Stimulated activated CD4-positive, alpha-beta T cell treated with anti-CD3 and anti-CD28 coated beads, Interleukin-4, amount 100 ng/mL, for 48 hours (primary cell): ENCODE measurements at places on chromosomes 2 and 18.

GRCh38 chr2:42092084-42092996, 44.5 kb downstream of the PKDCC start:
- DNase-seq: no peak

- no peak for DNase-seq
Observed at GRCh38 chr2:1478311-1479305, 65.3 kb downstream of the TPO start.

- DNase-seq: no peak
Observed at GRCh38 chr18:9296233-9297006, 38.2 kb upstream of the TWSG1 start.

DNA sequence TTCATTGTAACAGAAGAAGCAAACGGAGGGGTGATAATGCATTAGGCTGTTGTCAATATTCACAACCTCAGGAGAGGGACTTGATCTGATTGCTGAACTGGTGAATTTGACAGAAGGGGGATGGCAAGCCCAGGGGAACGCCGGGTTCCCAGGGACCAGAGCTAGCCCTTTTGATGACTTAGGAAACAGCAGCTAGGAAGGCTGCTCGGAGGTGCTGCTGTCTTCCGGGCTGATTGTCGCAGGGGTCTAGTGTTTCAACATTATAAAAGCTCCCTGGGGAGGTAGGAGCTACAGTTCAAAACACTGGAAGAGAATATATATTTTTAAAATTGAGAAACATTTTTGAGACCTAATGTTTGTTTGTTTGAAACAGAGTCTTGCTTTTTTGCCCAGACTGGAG, 47.3 kb downstream of the CD8B2 start:
- no peak for DNase-seq

- no peak for DNase-seq
Observed at GRCh38 chr2:55843096-55843993, 80.2 kb downstream of the EFEMP1 start.

- DNase-seq: no peak
Observed at GRCh38 chr2:3182848-3183247, 194.8 kb downstream of the EIPR1 start.

GRCh38 chr2:161355106-161355505, 46.9 kb downstream of the PSMD14 start:
- no peak for DNase-seq

DNA sequence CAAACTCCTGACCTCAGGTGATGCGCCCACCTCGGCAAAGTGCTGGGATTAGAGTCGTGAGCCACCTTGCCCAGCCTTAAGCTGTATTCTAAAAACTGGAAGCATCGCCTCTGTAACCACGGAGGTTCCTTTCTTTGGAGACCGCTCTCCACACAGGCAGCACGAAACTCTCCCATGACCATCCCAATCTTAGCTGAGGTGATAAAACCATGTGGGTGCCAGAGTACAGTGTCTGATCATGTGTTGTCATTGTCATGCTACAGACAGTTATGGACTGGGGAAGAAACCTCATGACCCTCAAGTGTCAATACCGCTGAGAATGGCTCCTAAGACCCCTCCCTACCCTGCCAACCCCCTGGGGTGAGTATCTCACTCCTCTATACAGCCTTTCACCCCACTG, 41.4 kb upstream of the EPG5 start:
- no peak for DNase-seq

DNA sequence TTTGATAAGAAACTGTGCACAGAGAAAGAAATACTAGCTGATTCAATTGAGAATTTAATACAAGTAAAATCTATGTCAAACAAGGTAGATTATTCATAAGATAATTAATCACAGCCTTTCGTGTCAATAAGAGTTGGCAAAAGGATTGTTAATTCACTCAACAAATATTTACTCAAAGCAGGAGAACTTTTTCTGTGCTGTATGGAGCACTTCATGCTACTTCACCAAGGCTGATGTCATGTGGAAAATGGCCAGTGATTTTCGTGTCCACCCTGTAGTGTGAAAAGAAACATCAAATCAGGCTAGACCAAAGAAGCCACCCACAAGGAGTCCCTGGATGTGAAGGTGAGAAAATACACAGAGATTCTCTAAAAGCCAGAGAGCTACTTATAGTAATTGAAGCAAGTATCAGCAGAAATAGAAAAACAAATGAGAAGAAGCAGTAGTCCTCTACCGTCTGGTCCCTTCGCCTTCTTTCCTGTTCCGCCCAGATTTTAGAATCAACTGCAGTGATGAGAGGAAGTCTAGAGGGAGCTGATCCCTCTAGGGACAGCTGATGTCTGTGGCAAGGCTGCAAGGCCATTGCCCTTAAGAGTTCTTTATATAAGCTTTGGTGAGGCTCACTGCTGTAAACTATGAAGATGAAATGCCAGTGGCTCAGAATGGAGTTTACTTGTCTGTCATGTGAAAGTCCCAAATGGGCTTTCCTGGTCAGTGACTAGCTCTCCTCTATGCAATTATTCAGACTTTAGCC, 201.3 kb upstream of the APCDD1 start:
- DNase-seq: no peak

- DNase-seq: no peak
Observed at GRCh38 chr2:9585486-9585885, 29.9 kb upstream of the ADAM17 start.

DNA sequence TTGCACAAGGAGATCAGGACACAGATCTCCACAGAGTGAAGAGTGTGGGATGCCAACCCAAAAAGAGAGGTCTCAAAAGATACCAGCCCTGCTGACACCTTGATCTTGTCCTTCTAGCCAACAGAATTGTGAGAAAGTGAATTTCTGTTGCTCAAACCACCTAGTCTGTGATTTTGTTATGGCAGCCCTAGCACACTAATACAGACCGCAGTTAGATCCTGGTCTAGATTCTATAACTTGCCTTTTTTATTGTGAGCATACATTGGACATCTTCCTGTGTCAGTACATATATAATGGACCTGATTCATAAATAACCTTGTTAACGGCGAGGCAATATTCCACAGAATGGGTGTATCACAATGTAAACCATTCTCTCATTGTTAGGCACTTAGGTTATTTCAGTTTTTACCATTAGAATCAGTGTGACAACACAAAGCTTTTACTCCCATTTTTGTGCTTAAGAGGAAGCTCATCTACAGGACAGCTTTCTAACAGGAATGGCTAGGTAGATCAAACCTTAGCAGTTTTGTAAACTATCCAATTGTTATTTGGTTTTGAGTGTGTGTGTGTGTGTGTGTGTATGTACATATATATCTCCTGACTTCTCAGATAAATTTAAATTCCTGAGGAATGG, 89.0 kb downstream of the ACSL3 start:
- no peak for DNase-seq

DNA sequence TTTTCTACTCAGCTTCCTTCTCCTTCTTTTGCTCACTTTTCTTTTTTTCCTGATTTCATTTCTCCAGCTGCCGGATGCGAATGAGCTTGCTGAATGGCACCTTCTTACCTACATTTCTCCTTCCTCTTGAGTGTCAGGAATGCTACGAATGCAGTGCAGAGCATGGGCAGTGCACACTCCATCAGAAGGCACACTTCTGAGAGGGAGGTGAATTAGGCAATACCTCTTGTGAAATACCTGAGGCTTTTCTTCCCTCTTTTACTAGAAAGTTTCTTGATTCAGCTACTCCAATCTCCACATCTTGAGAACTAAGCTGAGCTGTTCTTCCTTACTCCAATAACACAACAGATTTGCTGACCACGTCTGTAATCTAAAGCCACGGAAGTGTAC, 51.1 kb downstream of the PLEKHM3 start:
- DNase-seq: no peak
